ENCODE measurements at places on chromosomes 1 and 21.

DNA sequence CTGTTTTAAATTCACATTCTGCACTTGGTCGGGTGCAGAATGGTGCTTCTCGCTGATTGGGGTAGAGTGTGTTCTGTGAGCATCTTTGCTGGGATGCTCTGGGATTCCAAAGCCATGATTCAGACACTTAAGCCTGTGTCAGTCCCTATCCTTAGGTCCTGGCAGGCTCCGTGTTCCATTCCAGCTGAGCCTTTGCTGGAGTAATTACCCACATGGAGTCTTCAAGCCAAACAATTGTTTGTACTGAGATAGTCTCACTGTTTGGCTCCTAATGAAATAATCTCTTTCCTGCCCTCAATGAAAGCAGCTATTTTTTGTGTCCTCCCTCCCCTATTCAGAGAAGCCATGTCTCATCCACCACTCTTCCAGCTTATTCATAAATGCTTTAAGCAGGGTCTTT is 18.7 kb downstream of the SMAP2 start:
- DNase-seq = no peak

DNA sequence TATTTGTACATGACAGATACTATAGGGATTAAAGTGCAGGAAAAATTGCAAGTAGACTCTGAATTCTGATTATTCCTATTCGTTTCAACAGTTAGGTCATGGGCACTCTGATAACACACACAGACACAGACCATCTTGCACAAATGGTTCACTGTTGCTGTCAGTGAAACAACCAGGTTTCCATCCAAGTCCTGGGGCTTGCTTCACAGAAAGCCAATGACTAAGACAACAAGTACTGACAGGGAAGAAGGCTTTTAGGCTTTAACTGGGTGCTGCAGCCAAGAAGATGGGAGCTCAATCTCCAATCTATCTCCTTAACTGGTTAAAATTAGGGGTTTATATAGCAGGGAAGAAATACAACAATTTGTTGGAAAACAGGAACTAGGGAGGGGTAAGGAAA is 57.6 kb downstream of the RIMS3 start:
- DNase-seq = no peak

DNA sequence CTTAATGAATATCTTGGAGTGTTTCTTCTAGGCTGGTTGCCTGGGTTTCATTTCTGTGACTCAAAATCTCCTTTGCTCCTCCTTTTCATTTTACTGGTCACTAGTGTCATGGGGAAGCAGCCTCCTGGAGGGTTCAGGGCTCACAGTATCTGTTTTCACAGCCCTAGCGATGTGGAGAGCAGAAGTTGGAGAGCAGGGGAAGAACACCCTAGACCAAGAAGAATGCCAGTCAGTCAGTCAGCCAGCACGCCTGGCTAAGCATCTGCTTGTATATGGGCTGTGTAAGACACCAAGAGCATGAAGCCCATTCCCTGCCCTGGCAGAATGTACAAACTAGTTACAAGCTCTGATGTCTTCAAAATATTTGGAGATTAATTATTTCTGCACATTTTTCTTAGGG is 7.9 kb downstream of the RXRG start:
- no peak for DNase-seq

DNA sequence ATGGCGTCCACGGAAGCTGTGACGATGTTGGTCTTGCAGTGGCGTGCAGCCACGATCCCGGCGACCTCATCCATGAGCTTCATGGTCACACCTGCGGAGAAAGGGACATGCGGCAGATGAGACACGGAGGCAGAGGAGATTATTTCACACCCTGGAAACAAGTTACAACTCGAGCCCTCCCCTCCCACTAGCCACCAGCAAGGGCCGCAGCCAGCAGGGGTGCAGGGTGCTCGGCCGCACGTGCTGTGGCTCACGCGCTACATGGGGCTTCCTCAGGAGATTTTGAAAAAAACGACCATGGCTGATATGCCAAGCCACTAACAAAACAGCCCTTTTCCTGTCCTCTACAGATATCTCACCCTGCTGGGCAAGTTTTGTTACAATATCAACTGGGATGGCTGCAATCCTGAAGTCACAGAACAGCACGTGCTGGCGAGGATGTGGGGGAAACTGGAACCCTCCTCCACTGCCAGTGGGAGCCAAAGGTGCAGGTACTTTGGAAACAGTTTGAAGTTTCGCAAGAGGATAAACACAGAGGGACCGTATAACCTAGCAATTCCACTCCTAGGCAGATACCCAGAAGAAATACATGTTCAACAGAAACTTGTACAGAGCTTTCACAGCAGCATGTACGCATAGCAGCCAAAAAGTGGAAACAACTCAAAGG is 34.1 kb upstream of the GPR153 start:
- no peak for DNase-seq

- DNase-seq = no peak
Measured at GRCh38 chr1:190192627-190193026, 285.0 kb downstream of the BRINP3 start.

GRCh38 chr1:55885619-55886018 is 670.5 kb upstream of the USP24 start:
- no peak for DNase-seq

DNA sequence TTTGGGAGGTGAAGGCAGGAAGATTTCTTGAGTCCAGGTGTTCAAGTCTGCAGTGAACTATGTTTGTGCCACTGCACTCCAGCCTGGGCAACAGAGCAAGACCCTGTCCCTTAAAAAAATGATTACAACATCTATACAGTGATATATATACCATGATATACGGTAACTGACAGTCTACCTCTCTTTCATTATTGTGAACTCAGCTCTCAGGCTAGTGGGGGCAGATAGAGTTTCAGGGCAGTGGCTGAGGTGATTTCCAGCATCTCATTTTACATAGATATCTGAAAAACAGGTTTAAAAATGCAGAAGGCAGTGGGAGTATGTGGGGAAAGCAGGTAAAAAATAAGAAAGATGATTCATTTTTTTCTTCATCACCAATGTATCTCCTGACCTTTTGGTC is 8.1 kb upstream of the NTNG1 start:
- no peak for DNase-seq

- no peak for DNase-seq
Measured at GRCh38 chr1:43074244-43074643, 97.8 kb downstream of the EBNA1BP2 start.

DNA sequence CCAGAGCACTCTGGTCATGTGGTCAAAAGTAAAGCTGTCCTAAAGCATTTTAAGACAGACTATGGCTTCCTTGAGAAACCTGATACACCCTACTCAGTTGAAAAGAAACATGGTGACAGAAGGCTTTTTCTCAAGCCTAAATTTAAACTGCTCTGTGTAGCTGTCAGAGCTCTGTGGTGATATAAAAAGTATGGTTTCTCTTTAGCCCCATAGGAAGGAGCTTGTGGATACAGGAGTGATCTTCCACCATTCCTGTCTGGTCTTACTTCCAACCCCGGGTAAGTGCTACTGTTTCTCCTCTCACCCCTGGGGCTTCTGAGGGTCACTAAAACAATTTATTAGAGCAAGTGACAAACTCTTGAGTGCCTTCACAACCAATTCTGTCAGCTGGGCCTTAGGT is 8.5 kb downstream of the TP53BP2 start:
- DNase-seq = no peak

- DNase-seq = no peak
Measured at GRCh38 chr1:93605812-93606512, 75.7 kb downstream of the BCAR3 start.

- peak; percentile 91 for DNase-seq
Measured at GRCh38 chr1:155173478-155174323, at the start of gene TRIM46. TRIM46 (plus strand) TSS chr1:155173849; CDS start chr1:155173967, 118 bp downstream.

- no peak for DNase-seq
Measured at GRCh38 chr1:12620488-12620865, 2.5 kb upstream of the DHRS3 start.

DNA sequence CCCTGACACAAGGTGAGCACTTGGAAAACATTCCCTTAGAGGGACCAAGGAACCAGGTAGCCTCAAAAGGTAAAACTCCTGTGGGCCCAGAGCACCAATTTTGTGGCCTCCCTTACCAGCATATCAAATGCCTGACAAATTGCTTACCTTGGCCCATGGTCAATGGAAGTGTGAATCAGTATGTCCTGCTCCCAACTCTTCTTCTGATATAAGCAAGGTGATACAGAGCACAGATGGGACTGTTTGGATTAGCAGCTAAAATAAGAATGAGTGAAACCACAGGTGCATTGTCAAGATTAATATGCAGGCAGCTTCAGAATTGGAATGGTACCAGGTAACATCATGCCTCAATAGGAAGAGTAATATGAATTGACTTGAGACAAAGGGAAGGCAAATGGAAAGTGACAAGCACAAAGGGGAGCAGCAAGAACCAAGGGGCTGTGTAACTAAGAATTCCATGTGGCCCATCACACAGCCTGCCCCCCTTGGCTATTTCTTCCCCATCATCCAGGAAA is 156.8 kb upstream of the KCND3 start:
- no peak for DNase-seq

GRCh38 chr1:218546314-218546713 is 201.2 kb downstream of the TGFB2 start:
- no peak for DNase-seq

All from vagina (tissue), 2 donors.